Stimulated activated CD4-positive, alpha-beta T cell treated with anti-CD3 and anti-CD28 coated beads, Interleukin-2, amount 100 ng/mL, for 48 hours (primary cell): ENCODE measurements at places on chromosomes 16 and 17.

- no peak for DNase-seq
These were observed 4.3 kb downstream of the ZNF768 start for GRCh38 chr16:30521873-30522641.

DNA sequence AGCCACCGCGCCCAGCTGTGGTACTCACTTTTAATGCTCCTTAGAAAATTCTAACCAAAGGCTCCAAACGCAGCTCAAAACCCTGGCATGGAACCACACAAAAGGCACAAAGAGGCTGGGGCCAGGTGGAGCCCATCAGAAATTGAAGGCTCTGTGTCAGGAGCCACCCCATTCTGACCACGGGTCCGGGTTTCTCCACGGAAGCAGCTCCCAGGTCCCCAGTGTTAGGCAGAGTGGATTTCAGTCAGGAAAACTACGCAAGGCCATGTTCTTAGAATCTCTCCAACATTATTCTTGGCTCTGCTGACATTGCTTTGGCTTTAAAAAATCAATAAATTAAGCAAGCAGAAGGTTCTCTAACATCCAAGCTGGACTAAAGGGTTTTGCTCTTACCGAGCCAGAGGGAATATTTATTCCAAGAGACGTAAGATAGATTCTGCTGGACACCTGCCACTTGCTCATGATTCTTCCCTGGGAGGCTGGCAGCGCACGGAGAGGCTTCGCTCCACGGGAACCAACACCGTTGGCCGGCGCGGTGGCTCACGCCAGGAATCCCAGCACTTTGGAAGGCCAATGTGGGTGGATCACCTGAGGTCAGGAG lies 93.5 kb downstream of the NXN start:
- DNase-seq = no peak

DNA sequence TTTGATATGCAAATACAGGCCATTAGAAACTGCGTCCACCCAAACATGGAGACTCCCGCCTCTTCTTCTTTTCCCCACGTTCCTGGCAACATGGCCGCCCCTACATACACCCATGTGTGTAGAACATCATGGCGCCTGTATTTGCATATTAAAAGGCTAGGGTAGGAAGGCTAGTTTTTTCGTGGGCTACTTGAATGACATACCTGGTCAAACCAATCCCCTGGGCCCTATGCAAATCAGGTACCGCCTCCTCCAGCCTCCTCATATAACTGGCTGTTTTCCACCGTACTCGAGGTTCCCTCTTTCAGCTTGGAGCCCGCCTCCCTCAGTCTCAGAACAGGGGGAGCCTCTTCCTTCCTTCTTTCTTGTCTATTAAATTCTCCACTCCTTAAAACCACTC lies 840 bp upstream of the CD300LB start:
- no peak for DNase-seq

- DNase-seq = no peak
These were observed 360.6 kb upstream of the XYLT1 start for GRCh38 chr16:17831330-17831729.

DNA sequence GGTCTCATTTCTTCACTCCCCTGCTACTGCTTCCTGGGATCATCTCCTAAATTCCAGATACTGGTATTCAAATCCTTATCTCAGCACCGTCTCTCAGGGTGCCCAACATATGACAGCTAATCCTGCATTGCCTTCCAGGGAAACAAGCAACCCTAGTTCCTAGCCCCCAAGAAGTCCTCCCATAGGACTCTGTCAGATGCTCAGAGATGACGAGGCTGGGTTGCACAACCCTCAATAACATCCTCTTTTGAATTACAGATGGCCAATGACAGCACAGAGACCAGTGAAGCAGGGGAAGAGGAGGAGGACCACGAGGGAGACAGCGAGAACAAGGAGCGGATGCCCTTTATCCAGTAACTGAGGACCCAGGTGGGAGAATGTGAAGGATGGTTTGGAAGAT lies 45.0 kb upstream of the CLEC3A start:
- no peak for DNase-seq

GRCh38 chr17:41975099-41976083 lies 8.8 kb downstream of the CNP start:
- no peak for DNase-seq

DNA sequence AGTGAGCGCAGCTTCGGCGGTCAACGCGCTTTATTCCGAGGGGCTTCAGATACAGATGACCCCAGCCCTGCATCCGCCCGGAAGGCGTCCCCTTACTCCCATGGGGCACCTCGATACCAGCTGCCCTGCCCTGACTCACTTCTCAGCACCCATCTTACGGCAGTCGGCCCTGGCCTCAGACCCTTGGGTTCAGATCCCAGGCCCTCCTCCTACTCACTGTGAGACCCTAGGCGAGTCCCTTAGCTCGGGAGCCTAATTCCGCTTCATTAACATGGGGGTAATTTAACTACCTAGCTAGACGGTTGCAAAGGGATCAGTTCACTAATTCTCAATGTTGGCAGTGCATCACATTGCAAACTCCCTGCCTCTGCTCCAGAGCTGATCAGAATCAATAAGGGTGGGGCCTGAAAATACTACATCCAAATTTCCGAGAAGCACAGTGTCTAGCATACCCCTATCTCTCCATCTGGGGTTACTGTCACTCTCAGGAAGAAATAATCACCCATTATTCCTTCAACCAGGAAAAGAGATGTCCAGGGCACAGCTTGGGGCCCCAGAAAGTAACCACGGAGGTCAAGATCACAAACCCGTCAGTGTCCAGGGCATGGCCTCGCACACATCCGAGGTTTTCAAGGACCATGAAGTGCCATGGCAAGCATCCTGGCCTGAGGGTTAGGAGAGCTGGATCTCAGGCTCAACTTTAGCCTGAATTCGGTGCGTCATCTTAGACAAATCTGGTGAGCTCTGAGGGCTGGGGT lies 415 bp upstream of the FLOT2 start:
- peak; percentile 34 for DNase-seq

DNA sequence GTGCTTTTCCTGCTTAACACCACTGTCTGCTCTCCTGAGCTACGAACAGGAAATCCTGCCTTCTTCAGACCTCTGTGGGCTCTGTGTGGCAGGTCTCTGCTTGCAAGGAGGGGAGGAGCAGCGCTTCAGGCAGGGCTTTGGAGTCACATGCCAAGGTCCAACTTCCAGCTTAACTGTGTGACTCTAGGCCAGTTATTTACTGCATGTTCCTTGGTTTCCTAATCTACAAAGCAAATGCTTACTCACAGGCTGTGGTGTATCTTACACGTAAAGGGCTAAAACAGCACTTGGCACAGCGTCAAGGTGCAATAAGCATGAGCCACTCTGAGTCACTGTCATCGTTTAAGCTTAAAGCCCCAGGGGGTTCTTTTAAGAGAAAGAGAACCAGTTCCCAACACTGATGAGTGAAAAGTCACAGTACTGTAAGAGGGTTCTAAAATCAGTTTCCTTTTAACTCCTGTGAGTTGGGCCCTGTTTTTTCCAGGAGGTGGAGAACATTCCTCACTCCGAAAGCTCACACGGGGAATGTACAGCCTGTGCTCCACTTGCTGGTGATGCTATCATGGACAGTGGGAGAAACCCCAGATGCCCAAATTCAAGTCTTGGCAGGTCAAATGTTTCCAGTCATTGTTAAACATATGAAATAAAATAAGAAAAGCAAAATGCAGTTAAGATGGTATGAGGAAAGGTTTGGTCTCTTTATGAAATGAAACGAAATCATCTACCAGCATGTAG lies 54.1 kb upstream of the BCAR1 start:
- DNase-seq = peak; percentile 48

DNA sequence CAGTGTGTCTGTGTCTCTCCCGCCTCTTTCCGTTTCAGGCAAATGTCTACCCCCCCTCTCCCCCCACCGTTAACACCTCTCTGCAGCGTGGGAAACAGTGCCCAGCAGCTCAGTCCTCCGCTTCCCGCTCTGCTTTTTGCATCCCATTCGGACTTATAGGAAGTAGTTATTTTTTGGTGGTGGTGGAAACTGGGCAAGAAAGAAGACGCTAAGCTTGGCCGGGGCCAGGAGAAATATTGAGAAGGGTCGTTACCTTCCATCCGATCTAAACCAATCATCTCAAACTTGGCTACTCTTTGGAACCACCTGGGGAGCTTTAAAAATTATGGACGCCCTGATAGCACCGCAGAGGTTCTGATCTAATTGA lies 499 bp upstream of the HLF start:
- DNase-seq = no peak

DNA sequence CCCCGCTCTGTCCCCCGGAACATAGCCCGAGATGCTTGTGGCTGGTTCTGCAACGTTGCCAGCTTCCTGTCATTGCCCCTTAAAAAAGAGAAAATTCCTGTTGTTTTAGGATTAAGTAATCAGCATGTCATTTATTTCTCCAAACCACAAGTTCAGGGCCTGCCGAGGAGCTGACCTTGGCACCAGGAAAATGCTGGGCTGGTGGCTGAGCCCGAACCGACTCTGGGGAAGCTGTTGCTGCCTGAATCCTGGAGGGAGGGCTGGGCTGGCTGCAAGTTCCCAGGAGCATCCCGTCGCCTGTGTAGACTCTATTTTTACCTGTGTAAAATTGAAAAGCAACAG lies 130.9 kb upstream of the FOXF1 start:
- no peak for DNase-seq

GRCh38 chr17:2388020-2388682 lies 12.7 kb downstream of the MNT start:
- DNase-seq = no peak

GRCh38 chr17:56326001-56326359 lies 172.7 kb downstream of the ANKFN1 start:
- no peak for DNase-seq

- DNase-seq = no peak
These were observed 33.5 kb downstream of the XYLT1 start for GRCh38 chr16:17437127-17437720.

DNA sequence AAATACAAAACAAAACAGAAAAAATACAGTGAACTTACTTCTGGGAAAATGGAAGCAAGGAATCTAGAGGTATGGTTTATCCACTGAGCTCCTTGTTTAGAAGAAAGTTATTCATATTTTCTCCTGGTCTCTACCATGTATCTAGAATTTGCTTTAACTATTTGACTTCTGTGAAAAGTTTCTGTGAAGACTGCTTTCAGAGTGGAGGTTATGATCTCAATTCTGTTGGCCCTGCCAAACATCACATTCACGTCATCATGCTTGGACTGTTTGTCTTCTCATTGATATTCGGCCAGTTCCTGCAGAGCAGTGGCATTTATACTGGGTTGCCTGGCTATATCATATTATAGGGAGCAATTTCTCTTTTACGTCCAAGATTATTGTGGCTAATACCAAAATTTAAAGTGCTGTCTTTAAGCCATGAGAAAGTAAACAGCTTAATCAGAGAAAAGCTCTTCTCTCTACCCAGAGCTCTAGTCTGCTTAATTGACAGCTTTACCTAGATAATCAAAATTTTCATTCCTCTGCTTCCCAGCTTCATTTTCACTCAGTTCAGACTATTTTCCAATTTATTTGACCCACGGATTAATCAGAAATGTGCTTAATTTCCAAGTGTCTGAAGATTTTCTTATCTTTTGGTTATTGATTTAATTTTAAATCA lies at the start of gene ABCA8:
TSS of gene ABCA8 (minus strand) at position 212 of the 661 bp plus-strand sequence. CDS start 13,358 bp downstream, outside the sequence.
- DNase-seq = no peak

DNA sequence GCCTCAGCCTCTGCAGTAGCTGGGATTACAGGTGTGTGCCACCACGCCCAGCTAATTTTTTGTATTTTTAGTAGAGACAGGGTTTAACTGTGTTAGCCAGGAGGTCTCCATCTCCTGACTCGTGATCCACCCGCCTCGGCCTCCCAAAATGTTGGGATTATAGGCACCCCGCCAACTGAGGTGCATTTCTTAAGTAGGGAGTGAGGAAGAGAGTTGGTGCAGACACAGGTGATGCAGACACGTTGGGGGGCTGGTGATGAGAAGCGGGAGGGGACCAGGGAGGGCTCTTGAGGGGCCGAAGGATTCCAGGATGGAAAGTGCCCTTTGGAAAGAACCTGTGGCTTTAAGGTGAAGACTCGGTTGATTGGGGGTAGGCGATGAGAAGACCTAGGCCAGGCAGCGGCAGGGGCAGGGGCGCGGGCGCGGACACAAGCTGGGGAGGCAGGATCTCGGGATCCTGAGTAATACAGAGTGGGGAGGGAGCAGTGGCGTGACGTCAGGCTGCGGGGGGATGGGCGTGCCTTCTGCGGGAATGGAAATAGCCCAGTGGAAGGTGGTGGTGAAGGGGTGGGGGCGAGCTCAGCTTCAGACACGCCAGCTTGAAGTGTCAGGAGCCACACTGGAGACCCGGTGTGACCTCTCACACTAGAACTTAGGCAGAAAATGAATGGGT lies 2.5 kb upstream of the ATP6V0C start:
- DNase-seq = no peak

- no peak for DNase-seq
These were observed 41.1 kb downstream of the KIAA0753 start for GRCh38 chr17:6599364-6599763.

DNA sequence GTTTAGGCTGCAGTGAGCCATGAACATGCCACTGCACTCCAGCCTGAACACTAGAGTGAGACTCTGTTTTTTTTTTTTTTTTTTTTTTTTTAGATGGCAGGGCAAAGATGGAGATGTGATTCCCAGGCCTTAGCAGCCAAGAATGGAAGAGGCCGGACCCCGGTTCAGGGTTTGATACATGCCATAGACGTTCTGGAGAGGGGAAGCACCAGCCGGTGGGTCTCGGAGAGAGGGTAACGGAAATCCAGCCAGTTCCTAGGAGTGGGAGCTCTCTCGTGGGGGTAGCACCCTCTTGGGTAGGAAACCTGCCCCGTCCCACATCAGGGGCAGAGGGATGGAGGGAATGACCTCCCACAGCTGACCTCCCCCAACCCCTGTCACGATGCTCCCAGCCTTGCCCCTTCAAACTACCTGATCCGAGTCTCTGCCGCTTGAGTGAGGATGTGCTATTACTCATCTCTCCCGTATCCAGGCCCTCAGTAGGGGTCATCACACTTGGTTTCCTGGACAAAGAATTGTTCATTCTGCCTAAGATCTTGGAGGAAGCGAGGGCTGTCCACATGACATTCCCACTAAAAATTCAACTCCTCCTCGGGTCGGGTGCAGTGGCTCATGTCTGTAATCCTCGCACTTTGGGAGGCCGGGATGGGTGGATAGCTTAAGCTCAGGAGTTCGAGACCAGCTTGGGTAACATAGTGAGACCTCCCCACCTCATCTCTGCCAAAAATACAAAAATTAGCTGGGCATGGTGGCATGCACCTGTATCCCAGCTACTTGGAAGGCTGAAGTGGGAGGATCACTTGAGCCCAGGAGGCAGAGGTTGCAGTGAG lies 47.3 kb downstream of the MIS12 start:
- no peak for DNase-seq

GRCh38 chr17:19744922-19745757 lies 3.0 kb downstream of the ALDH3A1 start:
- peak; percentile 93 for DNase-seq

DNA sequence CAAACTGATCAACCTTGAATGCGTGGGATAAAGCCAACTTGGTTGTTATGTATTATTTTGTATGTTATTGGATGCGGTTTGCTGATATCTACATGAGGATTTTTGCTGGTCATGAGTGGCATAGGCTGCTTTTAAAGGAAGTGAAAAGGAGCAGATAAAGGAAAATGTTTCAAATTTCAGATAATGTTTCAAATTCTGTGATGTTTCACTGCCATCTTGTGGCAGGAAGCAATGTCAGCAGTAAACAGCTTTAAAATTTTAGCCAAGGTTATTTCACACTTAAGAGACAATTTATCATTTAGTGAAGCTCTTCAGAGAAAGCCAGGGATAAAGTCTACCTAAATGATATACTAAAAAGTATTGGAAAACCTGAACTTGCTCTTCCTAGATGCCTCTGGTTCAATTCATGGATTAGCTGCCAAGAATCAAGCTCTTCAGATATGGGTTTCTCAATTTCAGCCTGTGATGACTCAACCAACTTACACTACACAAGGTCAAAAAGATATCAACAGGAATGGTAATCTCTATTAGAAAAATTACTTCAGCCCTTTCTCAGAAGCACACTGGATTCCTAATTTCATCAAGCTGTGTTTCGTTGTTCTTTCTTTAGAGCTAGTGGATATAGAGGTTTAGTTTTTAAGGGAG lies 136.0 kb upstream of the C17orf78 start:
- no peak for DNase-seq
